ENCODE measurements at places on chromosomes 1 and 21. TPM values are rescaled to one million over a fixed set of nuclear protein-coding genes. Genes with fewer than 3 reads are reported as not detected.

Gene VANGL2
- total RNA-seq, result 6.3 TPM

Gene CADM3
- 1.7 TPM for total RNA-seq

Gene CTH
- 3.6 TPM for total RNA-seq

Gene TINAGL1
- 154 TPM for total RNA-seq

DNA sequence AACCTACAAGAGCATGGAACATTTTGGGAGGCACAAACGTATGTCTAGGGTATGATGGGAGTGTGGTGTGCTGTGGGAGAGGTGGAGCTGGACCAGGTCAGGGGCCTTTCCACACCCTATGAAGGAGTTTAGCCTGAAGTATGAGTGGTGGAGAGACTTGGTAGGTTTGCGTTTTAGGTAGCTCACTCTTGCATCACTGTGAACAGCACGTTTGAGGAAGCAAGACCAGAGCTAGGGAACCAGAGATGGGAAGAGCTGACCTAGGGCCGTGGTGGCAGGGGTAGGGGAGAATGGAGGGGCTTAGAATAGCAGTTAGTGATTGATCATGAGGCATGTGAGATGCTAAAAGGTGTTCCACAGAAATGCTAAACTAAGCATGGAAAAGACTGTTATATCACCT, 25.1 kb upstream of the ZFP69B start:
- no peak for DNase-seq

GRCh38 chr1:30036229-30036547, 687.2 kb downstream of the MATN1 start:
- DNase-seq, result no peak

GRCh38 chr21:33419538-33420123, 16.4 kb downstream of the IFNGR2 start:
- DNase-seq, result no peak

GRCh38 chr21:29187944-29188343, 57.5 kb downstream of the MAP3K7CL start:
- DNase-seq, result no peak

GRCh38 chr1:92087542-92087941, 7.4 kb downstream of the BTBD8 start:
- no peak for DNase-seq

- DNase-seq, result no peak
Measured at GRCh38 chr1:244945109-244945671, 80.8 kb upstream of the HNRNPU start.

DNA sequence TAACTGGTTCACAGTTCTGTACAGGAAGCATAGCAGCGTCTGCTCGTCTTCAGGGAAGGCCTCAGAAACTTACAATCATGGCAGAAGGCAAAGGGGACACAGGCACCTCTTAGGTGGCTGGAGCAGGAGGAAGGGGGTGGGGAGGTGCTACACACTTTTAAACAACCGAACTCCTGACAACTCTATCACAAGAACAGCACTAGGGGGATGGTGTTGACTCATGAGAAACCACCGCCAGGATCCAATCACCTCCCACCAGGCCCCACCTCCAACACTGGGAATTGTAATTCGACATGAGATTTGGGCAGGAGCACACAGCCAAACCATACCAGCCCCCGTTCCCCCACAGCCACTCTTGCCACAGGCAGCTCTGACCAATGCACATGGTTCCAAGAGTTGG, 306.3 kb upstream of the POU3F1 start:
- no peak for DNase-seq

DNA sequence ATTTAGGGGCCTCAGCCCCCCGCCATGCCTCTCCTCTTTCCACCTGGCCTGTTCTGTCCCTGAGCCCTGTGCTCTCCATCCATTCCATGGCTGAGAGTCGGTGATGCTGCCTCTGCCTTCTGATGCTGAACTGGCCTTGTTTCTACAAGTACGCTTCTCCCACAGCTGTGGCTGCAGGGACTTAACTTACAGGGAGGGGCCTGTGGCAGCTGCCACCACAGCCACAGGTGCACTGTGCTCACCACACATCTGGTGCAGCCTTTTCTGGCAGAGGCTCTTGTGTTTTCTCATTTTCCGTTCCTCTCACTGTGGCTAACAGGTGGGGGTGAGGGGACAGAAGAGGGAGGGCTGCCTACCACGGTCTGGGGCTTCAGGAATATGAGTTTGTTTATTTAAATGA, 4.2 kb downstream of the FMO1 start:
- DNase-seq, result no peak

- no peak for DNase-seq
Measured at GRCh38 chr1:246189126-246189525, 318.0 kb downstream of the SMYD3 start.

GRCh38 chr1:101742509-101742908, 254.2 kb downstream of the OLFM3 start:
- no peak for DNase-seq
